Type B pancreatic cell (in vitro differentiated cells): ENCODE measurements at places on chromosomes 4 and X.

DNA sequence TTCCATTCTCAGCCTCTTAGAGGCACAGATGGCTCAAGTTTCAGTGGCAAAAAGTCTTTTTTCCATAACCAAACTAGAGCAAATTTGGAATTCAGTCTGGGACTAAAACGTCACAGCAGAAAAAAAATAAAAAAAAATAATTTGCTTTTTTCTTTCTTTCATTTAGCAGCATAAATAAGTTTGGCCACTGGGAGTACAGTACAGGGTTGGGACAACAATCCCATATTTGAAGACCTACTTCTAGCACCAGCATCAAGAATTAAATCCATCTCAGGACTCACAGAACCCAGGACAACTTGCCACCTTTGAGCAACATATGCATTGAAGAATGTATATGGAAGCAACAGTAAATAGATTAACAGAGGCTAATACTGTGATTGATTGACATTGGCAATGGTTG lies 214.0 kb downstream of the FBXW7 start:
- no peak for DNase-seq

DNA sequence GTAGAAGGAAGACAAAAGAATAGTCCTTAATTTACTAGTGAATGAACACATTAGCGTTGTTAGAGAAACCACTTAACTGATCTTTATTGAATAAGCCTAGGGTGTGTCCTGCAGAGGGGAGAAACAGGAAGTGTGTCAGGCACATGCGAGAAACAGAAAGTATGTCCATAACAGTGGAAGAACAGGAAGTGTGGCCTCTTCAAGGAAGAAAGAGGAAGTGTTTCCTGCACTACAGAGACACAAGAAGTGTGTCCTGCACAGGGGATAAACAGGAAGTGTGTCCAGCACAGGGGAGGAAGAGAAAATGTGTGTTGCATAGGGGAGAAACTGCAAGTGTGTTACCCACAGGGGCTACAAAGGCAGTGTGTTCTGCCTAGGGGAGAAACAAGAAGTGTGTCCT lies 539.6 kb upstream of the PRKX start:
- DNase-seq, result no peak

DNA sequence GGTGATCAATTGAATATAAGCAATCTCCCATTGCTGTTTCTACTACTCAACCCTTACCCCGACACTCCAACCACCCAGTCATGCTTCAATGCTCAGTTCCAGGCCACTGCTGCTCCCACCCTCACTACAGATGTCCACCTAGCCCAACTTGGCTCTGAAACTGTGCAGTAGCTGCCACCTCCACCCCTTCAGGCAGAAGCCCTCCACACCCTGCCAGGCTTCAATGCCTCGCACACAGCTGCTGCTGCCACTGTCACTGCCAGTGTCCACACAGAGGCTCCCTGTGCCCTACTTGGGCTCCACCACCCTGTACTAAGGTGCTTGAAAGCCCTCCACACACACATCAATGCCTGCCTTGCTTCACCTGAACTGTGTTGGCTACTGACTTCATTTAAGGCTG lies 34.6 kb downstream of the LAMTOR3 start:
- DNase-seq, result no peak

DNA sequence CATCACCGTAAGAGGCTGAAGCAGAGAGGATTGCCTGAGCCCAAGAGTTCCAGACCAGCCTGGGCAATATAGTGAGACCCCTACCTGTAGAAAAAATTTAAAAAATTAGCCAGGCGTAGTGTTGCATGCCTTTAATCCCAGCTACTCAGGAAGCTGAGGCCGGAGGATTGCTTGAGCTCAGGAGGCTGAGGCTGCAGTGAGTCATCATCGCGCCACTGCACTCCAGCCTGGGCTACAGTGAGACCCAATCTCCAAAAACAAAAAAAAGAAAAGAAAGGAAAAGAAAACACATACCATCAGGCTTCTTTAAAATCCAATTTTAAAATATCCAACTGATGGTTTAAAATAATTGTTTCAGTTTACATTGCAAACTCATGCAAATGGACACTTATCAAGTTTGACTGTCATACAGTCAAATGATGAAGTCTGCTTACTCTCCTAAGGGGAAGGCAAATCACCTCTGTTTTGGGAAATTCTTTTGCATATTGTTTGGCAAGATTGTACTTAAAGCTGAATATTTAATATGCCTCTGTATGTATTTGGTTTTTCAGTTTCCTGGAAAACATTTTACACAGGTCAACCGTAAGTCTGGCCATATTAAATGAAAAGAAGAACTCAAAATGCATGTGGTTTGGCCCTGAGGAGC lies 23.7 kb upstream of the TENM3 start:
- no peak for DNase-seq

DNA sequence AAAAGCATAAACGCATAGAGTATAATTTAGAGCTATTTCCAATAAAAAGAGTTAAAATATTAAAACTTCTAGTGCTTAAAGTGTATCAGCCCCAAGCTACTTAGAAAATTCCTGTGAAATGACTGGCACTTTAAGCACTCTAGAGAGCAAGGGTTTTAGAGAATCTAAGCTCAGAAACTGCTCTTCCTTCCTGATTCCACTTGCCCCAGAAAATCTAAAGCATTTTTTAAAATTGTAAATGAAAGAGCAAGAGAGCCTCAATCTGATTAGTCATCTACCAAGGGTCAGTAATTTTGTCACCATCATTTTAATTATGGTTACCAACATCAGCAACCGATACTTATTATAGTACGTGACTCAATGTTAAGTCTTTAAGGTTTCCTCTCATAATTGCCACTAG lies 25.0 kb downstream of the CTPS2 start:
- DNase-seq, result no peak

DNA sequence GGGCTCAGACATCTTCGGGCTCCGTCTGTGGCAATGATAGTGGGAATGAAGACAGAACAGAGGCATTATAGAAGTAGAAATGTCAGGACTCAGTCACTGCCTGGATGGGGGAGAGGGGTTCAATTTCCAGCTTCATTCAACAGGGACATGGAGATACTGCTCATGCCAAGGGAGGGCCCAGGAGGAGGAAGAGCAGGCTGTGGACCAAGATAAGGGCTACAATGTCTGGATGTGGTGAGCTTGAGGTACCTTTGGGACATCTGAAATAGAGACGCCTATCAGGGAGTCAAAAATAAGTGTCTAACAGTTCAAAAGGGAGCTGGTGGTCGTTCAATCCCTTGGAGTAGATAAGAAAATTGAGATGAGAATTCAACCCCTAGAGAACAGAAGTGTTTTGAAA lies 34.5 kb downstream of the ELF4 start:
- DNase-seq, result no peak
